Caco-2 (cell line): ENCODE measurements at places on chromosomes 12 and 14. TPM values are rescaled to one million over a fixed set of nuclear protein-coding genes. Genes with fewer than 3 reads are reported as not detected.

The GAS2L3 gene
- 25.0 and 27.2 TPM in 2 replicates for total RNA-seq

The RNASE2 gene
- not detected in 2 replicates for total RNA-seq

- DNase-seq: no peak
- H3K27ac ChIP-seq: no peak overlapping the region
- no peaks in the 10 kb centered on the region; the same call in 1 of the 2 replicates for H3K36me3 ChIP-seq
- peaks cover 4% of the 10 kb centered on the region; the same call in 1 of the 2 replicates for H3K4me1 ChIP-seq
These were observed 6.1 kb downstream of the CFAP73 start for GRCh38 chr12:113155646-113156045.

DNA sequence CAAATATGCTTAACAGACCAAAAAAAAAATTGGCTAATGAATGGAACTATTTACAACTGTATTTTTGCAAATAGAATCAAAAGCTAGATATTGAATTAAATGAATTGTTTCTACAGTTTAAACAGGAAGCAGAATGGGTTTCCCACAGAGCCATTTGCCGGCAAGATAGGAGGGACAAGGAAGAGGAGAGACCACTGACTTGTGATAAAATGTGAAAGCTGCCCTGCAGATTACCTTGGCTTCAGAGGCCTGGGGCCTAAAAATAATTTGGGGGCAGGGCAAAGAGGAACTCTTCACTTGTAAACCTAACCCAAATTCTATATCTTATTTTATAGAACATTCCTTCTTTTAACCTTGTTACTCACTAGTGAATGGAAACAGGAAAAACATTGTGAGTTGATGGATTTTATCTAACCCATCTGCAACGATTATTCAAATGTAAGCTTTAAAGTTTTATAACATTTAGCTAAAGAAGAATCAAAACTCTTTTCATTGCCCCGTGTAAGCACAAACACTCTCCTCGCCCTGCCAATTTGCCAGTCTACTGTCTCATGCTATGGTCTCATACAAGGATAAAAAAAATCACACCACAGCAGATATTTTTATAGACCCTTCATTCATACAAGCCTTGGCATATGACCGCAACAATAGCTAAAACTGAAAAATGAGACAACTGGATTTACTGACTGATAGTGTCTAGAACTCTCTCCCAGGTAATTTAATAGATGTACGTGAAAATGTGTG, 49.5 kb upstream of the MDM1 start:
- H3K4me3 ChIP-seq: no peak overlapping the region
- no peak overlapping the region for H3K27ac ChIP-seq
- no peaks in the 10 kb centered on the region for H3K36me3 ChIP-seq
- peaks cover 10% of the 10 kb centered on the region for H3K4me1 ChIP-seq
- no peaks in the 10 kb centered on the region for H3K27me3 ChIP-seq

DNA sequence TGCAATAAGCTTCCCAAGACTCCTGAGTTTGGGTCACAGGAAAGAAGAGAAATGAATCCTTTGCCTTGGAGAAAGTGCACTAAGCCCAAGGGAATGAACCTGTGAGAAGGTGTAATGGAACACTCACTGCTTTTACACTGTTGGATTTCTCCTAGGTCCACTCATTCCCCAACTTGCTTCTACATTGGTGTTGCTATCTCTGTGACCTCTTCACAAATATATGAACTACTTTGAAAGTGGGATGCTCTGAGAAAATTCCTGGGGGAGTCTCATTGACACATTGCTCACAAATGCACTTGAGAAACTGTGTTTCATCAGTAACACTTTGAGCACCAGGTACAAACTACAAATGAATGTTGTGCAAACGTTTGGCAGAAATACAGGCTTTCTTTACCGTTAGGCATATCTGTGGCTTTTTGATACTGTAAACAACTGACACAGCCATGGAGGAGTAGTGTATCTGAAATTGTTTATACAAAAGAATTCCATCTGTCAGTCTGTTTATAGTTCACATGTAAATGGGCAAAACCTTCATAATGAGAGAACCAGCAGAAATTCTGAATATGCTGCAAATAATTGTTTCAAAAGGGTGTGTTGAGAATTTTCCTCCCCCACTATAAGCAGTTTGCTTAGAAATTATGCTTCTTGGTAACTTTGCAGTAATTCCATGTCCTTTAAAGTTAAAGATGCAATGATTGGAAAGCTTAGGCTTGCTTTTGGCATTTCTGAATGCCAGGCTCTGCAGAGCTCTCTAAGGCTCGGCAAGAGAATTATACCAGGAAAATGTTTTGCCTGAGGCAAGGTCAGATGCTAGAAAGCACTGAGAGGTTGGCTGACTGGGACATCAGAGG, 348.5 kb upstream of the DDHD1 start:
- no peak for DNase-seq
- no peak overlapping the region for H3K27ac ChIP-seq
- no peak overlapping the region for H3K4me3 ChIP-seq
- H3K27me3 ChIP-seq: no peaks in the 10 kb centered on the region
- H3K4me1 ChIP-seq: no peaks in the 10 kb centered on the region

- no peaks in the 10 kb centered on the region for H3K27me3 ChIP-seq
- H3K4me1 ChIP-seq: peaks cover 41% of the 10 kb centered on the region
- H3K36me3 ChIP-seq: no peaks in the 10 kb centered on the region
- H3K27ac ChIP-seq: peak overlapping the region; percentile 45
These were observed 58.5 kb downstream of the NUAK1 start for GRCh38 chr12:106080041-106080790.

DNA sequence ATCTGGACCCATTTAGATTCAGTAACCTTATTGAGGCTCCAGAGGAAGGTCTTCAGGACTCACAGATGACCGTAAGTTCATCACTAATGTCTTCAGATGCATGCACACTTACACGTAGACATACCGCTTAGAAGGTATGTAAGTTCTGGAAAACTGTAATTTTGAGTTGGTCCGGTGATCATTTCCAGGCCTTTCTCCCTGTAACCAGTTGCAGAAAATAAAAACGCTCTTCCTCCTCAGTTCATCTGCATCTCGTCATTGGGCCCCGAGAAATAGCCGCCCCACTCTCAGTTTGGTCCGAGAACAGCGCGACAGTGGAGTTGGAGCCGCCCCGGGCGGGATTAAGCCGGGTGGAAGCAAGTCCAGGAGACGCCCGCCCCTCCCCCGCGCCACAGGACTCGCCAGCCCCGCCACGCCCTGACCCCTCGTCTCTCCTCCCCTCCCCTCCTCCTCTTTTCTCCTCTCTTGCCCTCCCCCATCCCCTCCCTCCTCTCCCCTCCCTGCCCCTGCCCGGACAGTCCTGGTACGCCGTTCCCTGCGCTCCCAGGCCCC, 83.7 kb downstream of the TNFAIP2 start:
- H3K27ac ChIP-seq: no peak overlapping the region
- no peaks in the 10 kb centered on the region for H3K4me1 ChIP-seq
- no peaks in the 10 kb centered on the region for H3K36me3 ChIP-seq
- no peak for DNase-seq
- H3K4me3 ChIP-seq: no peak overlapping the region

- no peak for DNase-seq
- H3K27me3 ChIP-seq: no peaks in the 10 kb centered on the region
- no peaks in the 10 kb centered on the region for H3K4me1 ChIP-seq
- H3K27ac ChIP-seq: no peak overlapping the region
- H3K4me3 ChIP-seq: no peak overlapping the region
- no peaks in the 10 kb centered on the region for H3K36me3 ChIP-seq
These were observed 709.4 kb upstream of the MDGA2 start for GRCh38 chr14:48384821-48385220.

DNA sequence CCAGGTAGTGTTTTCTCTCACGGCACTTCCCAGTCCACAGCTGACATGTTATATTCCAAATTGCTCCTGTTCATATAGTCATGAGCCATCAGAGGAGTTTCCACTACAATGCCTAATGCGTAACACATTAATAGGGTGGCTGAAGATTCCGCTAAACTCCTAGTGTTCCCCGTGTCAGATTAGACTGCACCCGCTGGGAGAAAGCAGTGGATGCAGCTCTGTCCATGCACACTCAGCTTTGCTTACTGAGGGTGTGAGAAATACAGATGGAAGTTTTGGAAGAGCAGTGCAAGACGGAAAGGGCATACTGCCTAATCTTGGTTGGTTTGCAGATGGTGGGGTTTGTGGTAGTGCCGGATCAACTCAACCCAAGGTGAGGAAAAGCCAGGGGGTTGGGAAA, 5.6 kb downstream of the PPP1R3E start:
- no peak overlapping the region for H3K27ac ChIP-seq
- no peaks in the 10 kb centered on the region for H3K36me3 ChIP-seq
- H3K27me3 ChIP-seq: no peaks in the 10 kb centered on the region
- H3K4me1 ChIP-seq: peaks cover 15% of the 10 kb centered on the region; the same call in 1 of the 2 replicates
- DNase-seq: no peak
- no peak overlapping the region for H3K4me3 ChIP-seq
